ENCODE measurements at places on chromosomes 3 and 15.

- no peak for DNase-seq
These were observed 3.4 kb upstream of the DOCK3 start for GRCh38 chr3:50671331-50671730.

- no peak for DNase-seq
These were observed 260.0 kb upstream of the THBS1 start for GRCh38 chr15:39320886-39321285.

GRCh38 chr3:10205451-10206165 is 40.9 kb downstream of the IRAK2 start:
- DNase-seq: no peak

DNA sequence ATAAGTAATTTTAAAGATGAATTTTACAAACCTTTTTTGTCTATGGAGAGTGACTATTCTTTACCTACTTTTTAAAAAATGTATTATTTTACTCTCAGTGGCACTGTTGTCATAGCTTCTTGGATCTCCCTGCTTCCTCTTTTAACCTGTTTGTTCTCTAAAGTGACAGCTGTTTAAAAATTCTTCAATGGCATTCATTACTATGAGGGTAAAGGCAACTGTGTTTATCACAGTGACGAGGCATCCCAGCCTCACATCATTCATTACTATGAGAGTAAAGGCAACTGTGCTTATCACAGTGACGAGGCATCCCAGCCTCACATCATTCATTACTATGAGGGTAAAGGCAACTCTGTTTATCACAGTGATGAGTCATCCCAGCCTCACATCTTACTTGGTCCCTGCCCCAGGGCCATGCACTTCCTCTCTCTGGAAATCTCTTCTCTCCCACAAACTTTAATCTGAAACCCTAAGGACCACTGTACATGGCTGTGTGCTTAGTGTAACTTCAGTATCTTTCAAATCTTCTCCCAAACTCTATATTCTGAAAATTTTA is 101.7 kb upstream of the ZNF717 start:
- no peak for DNase-seq

DNA sequence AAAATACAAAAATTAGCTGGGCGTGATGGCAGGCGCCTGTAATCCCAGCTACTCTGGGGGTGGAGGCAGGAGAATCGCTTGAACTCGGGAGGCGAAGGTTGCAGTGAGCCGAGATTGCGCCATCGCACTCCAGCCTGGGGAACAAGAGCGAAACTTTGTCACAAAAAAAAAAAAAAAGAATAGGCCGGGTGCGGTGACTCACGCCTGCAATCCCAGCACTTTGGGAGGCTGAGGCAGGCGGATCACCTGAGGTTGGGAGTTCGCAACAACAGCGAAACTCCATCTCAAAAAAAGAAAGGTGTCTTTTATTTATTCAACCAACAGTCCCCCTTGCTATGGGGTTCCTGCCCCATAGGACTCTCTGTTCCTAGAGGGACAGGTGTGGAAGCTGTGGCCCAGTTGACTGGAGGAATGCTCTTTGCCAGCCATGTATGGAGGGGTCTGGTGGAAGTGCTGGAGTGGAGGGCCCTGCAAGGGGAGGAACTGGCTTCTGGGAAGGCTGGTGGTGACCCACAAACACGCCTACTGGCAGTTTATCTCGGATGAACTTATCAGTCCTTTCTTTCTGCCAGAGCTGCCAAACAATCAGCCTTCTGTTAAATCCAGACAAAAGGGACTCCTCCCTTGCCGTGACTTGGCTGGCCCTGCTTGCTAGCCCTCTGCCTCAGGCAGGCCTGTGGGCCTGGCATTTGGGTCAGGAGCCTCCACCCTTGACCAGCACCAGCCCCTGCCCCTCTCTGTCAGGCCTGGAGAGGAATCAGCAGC is 4.6 kb upstream of the DAG1 start:
- no peak for DNase-seq

DNA sequence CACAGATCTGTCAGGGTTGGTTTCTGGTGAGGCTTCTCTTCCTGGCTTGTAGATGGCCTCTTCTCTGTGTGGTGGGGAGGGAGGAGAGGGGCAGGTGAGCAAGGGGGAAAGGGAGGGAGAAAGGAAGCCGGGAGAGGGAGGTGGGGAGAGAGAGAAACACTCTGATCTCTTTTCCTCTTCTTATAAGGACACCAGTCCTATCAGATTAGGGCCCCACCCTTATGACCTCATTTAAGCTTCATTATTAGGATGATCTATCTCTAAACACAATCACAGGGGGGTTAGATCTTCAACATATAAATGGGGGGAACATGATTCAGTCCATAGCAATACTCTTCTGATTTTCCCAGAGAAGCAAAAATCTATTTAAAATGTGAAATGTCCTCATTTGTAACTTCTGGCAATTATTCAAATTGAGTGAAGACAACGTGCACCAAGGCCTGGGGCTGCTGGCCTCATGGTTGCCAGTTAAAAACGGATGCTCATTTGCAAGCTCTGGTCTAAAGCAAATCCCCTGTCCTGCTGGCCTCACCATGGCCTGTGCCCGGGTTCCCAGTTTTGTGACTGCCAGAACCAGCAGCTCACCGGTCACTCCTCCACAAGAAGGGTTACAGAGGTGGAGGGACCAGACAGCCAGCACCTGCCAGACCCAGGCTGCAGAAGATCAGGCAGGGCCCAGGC is 8.3 kb downstream of the POMGNT2 start:
- no peak for DNase-seq

GRCh38 chr15:52351206-52351908 is 55.8 kb upstream of the MYO5C start:
- DNase-seq: no peak

DNA sequence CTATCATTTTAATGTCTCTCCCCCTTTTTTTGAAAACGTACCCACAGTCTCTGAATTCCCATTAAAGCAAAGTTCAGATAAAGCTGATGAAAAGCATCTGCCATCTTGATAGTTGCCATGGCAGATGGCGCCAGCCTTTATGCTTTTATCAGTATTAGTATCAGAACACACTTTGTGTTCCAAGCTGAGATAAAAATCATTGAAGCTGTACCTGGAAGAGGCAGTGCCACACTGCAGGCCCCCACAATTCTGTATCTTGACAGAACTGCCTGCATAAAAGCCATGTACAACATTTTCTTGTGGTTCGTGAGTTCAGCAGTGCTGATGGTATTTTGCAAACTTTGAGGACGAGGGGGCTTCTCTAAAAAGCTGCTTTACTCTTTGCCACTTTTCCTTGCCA is 311.7 kb downstream of the SATB1 start:
- no peak for DNase-seq

DNA sequence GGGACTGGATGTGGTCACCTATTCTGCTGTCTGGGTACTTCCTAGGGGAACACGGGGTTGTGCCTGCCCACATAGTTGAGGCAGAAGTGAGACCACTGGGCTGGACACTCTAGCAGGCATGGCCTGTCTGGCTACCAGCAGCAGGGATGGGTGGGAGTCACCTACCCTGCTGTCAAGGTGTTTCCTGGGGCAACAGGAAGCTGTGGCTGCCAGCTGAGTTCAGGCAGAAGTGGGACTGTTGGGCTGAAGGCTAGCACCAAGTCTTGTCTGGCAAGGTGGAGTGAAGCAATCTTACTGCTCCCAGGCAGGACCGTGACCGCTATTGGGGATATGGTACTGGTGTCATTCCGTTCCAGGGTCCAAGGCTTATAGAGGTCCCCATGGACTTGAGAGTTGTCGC is 20.3 kb upstream of the ZDHHC23 start:
- no peak for DNase-seq

DNA sequence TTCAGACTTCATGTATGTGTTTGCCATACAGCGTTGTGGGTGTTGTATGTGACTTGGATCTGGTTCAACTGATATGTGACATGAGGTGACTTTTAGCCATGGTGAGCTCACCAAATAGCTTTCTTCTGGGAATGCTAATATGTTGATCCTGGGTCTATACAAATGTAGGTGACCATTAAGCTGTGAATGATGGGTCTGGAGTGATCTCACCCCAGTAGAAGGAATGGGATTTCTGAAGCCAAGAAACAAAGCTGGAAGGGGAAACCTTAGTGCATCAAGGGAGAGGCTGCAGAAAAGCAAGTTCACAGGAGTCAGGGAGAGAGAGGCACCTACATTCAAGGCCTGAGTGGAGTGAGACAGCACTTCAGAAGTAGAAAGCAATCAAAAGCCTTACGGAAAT is 421.0 kb upstream of the THRB start:
- DNase-seq: no peak

GRCh38 chr3:15647611-15648167 is 46.1 kb downstream of the BTD start:
- no peak for DNase-seq

- no peak for DNase-seq
These were observed 2.8 kb downstream of the FURIN start for GRCh38 chr15:90871139-90871715.
